Esophagus muscularis mucosa (tissue), 4 donors: ENCODE measurements at places on chromosomes 5 and 9. TPM values are rescaled to one million over a fixed set of nuclear protein-coding genes. Genes with fewer than 3 reads are reported as not detected.
A peak's percentile ranks its signal among the peaks of the same experiment; 100 is the strongest.

ANGPTL2 gene
- total RNA-seq, result 48.7 TPM

EPB41L4A gene
- 33.8 TPM for total RNA-seq

SH3TC2 gene
- total RNA-seq, result 2.4 TPM

SLC23A1 gene
- total RNA-seq, result not detected

SLC36A3 gene
- not detected for total RNA-seq

SLC6A18 gene
- total RNA-seq, result not detected

TAF1L gene
- total RNA-seq, result not detected

PLEKHG4B gene
- total RNA-seq, result 0.46 TPM

NUTM2G gene
- not detected for total RNA-seq

PRRC2B gene
- total RNA-seq, result 183 TPM

SH3RF2 gene
- 1.7 TPM for total RNA-seq

SCGB3A2 gene
- not detected for total RNA-seq

DNA sequence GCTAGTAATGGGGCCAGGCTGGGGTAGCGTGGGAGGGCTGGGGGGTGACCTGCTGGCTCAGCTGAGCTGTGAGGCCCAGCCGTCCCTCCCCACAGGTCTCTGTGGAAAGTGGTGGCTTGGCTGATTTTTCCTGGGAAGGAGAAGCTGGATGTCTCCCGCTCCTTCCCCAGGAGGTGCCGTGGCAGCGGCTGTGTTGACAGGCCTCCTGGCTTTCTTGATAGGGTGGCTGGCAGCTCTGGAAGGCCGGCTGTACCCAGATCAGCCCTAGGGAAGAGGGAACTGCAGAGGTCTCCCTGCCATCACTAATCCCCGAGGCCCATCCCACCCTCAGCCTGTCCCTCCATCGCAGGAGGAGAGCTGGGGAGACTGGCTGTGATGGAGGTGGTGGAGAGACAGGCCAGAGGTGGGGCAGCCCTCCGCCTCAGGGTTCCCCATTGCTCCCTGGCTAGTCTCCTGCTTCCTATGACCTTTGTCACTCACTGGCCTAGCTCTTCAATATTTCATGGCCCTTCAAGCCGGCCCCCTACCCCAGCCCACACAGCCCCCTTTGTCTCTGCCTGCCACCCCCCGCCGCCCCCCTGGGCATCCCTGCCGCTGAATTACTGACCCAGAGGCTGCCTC lies 6.8 kb downstream of the CXXC5 start:
- no peak for DNase-seq

DNA sequence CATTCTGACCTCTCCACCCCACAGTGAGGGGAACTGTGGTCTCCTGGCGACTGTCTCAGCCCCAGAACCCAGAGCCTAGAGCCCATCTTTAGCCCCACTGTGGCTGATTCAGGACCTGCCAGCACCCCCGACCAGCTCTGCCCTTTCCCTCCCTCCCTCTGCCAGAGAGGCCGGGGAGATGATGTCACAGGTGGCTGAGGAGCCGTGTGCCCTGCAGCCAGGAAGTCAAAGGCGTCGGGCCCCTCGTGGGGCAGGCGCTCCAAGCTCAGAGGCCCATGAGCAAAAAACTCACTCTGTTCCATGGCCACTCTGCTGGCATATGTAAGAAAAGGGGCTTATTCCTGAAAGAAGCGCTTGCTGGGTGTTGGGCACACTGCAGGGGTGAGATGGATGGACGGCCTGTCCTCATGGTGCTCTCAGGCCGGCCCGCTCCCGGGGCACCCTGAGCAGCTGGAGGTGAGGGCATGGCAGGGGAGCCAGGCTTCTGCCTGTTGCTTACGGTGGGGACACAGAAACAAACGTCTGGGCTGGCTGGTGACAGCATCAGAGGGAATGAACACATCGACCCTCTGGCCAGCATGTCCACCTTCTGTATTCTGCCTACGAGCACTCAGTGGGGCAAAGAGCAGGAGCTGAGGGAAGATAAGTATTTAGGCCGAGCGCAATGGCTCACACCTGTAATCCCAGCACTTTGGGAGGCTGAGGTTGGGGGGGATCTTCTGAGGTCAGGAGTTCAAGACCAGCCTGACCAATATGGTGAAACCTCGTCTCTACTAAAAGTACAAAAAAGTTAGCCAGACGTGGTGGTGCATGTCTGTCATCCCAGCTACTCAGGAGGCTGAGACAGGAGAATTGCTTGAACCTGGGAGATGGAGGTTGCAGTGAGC lies 41.1 kb downstream of the LAMC3 start:
- no peak for DNase-seq

DNA sequence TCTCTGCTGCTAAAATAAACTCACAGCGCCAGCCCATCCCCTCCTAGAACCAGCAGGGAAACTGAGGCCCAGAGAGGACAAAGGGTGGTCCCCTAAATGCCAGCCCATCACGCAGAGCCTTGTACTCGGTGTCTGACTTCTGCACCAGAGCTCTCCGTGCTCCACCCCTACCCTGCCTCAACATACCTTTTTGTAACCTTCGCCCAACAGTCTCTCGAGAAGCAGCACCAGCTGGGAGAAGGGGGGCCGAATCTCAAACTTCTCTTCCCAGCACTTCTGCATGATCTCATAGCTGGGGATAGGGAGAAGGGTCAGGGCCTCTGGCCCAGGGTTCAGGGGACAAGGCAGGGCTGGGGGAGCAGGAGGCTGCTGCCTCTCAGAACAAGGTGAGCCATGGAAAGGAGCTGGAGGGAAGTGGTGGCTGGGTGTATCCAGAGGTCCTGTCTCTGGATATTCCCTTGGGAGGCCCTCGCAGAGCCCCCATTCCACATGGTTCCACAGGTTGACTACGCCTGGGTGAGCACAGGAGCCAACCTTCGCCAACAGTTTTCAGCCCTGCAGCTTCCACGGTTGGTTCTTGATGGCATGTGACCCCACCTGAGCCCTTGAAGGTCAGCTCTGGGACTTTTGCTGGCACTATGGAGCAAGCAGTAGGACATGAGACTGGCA lies 32.3 kb upstream of the CSF1R start:
- DNase-seq, result no peak

- no peak for DNase-seq
Observed at GRCh38 chr5:137752905-137753690, 1.1 kb downstream of the HNRNPA0 start.

- DNase-seq, result no peak
Observed at GRCh38 chr5:27491047-27491446, 452.7 kb upstream of the CDH9 start.

- no peak for DNase-seq
Observed at GRCh38 chr5:101531026-101531425, 627.9 kb upstream of the ST8SIA4 start.

- DNase-seq, result no peak
Observed at GRCh38 chr5:178192244-178192643, 5.1 kb upstream of the GMCL2 start.

- no peak for DNase-seq
Observed at GRCh38 chr5:136106351-136107031, 26.2 kb upstream of the SMAD5 start.

DNA sequence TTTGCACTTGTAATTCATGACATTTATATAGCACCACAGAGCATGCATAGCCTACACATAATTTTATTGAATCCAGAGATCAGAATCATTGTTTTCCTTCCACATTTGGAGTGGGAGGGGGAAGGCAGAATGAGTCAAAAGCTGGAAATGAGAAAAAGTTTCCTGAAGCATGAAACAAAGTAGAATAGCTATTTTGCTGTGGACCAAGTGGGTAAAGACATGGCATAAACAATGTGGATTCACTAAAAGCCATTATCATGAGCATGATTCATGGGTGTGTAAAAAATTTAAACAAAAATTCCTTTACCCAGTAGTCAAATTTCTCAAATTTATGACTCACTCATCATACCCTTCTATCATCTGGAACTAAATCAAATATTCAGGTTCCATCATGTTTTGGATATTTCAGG lies 97.9 kb downstream of the YIPF5 start:
- DNase-seq, result no peak

- no peak for DNase-seq
Observed at GRCh38 chr9:26413611-26414010, 479.0 kb downstream of the CAAP1 start.

DNA sequence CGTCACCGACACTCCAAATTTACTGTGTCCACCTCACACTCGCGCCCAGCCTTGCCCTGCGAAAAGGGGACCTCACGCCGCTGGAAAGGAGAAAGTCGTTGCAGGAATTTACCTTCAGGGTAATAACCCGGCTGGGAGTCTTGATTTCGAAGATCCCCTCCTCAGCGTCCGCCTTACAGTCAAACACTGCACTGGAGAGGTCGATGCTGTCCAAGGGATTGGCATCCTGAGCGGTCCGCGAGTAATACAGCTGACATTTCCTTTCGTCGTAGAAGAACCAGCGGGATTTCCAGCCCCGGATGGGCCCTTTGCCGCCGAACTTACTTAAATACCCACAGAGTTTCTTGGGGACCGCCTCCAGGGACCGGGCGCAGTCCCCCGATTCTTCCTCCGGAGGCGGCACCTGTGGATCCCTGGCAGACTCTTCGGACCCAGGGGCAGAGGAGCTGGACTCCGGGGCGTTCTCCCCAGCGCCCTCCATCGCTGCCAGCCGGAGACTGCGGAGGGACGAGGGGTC lies 330 bp downstream of the TBC1D2 start:
- no peak for DNase-seq

- no peak for DNase-seq
Observed at GRCh38 chr9:127109212-127109711, 13.2 kb downstream of the ANGPTL2 start.

- DNase-seq, result no peak
Observed at GRCh38 chr5:10461041-10461440, 19.4 kb downstream of the ROPN1L start.

DNA sequence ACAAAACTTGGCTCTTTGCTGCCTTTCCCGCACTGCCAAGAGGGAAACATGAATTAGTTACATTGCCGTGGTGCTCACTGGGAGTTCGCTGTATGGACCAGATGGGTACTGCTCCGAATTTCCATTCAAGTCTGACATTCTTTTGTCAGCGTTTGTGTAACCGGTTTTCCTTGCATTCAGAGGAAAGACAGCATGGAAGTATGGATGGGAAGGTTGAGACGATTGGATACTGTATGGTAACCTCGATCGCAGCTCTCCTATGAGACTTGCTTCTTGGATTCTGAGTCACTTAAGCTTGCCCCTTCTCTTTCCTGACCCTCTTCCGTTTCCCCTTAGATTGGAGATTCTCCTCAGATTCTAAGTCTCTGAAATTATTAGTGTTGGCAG lies 625 bp upstream of the UBLCP1 start:
- DNase-seq, result no peak

DNA sequence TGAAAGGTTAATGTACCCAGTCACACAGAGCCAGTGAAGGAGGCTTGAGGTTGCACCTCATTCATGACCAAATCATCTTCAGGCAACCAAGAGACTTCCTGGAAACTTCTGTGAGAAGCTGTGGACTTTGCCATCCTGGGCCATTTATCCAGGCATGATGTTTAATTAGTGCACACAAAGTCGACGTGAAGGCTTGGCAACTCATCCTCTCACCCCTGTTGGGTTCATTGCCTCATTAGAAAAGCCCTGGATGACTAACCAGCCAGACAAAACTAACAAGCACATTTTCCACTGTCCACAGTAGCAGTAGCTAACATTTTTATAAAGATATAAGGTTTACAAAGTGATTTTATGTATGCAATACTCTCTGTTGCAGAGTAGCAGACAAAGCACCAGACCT lies 65.7 kb upstream of the ZNF462 start:
- DNase-seq, result no peak

DNA sequence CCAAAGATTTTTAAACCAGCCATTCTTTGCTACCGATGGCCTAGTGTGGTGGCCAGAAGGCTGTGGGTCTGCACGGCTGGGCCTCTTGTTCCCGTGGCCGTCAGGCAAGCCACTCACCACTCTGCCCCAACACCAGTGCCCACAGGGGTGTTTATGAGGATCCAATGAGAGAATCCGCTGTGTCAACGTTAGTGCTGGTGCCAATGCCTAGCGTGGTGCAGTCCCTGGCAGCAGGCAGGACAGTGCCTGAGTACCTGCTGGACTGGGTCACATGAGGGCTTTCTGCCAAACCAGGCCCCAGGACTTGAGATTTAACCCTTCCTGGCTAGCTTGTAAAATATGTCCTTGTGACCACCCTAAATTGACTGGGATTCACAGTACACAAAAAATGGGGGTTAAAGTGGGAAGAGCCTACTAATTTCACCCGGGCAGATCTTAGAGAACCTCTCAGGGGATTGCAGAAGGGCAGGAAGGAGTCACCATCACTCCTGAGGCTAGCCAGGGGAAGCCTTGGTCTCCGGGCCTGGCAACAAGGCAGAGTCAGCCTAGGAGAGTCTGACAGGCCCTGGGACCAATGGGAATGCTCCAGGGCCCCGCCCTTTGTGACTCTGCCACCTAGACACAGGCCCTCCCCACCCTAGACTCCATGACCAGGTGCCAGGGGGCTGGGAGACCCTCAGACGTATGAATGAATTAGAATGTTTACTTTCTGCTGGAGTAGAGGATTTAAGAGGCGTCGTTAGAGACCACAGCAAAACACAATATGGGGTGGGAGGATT lies 63.2 kb upstream of the FSTL4 start:
- DNase-seq, result peak; percentile 72

DNA sequence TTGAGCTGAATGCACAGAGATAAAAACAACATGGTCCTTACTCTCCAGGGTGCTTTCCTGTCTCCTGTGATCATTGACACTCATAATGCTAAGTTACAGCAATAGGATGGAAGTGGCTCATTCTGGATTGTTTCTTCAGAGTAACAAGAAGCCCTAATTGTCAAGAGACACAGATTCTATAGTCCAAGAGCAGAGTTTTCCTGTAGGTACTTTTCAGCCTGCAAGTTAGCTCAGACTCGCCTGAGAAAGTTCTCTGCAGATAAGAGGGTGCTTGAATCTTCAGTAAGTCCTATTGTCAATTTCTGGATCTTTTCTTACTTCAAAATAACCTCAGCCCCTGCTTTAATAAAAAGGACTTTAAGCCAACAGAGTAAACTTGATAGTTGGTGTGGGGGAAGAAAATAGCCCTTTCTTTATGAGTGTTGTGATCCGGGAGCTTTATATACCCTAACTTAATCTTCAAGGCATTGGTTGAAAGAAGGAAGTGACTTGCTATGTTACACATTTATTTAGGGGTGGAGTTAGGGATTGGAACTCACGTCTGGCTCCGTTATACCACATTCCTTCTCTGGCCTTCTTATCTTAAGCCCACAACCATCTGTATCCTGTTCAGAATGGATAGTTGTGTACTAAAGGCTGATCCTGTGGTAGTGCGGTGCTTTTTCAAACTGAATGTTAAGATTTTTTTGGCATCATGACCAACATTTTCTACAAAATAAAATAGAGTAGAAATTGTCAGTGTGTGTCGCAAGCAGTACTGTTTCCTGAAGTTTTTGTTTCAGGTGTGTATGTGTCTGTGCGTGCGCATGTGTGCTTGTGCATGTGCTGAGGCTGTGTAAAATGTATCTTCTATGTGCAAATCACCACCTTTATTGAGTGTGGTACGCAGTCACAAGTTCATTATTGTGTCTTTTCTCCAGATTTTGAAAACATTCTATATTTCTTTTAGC lies 173.9 kb downstream of the WDR70 start:
- no peak for DNase-seq

- DNase-seq, result no peak
Observed at GRCh38 chr5:115602591-115603125, 379 bp upstream of the TICAM2 start.

- DNase-seq, result no peak
Observed at GRCh38 chr5:91049800-91050199, 333.3 kb downstream of the ARRDC3 start.
